ENCODE measurements at places on chromosomes 7 and 10.

DNA sequence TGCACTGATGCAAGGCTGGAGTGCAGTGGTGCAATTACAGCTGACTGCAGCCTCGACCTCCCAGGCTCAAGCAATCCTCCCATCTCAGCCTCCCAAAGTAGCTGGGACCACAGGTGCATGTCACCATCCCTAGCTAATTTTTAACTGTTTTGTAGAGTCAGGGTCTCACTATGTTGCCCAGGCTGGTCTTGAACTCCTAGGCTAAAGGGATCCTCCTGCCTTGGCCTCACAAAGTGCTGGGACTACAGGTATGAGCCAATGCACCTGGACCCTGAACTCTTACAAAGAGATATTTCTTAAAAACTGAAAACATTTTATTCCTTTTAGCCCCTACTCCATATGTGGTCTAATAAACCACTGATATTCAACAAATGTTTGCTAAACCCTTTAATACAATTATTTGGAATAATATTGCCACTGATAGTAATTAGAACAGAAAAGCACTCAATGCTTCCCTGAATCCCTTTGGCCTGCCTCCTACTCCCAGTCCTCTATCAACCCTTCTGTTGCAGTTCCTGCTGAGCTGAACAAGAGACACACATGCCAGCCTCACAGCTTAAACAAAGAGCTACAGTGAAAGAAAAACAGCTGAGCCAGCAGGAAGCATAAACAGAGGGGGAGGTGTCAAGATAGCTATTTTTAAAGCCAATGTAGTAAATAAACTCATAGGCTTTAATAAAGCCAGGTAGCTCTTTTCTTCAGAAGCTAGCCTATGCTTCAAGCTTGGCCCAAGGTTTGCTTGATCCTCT, 7.0 kb upstream of the GNAI1 start:
- DNase-seq: peak; percentile 71

GRCh38 chr10:114703377-114704107, 45.5 kb upstream of the ABLIM1 start:
- DNase-seq: peak; percentile 41

GRCh38 chr10:2893158-2893845, 174.0 kb upstream of the PFKP start:
- no peak for DNase-seq

DNA sequence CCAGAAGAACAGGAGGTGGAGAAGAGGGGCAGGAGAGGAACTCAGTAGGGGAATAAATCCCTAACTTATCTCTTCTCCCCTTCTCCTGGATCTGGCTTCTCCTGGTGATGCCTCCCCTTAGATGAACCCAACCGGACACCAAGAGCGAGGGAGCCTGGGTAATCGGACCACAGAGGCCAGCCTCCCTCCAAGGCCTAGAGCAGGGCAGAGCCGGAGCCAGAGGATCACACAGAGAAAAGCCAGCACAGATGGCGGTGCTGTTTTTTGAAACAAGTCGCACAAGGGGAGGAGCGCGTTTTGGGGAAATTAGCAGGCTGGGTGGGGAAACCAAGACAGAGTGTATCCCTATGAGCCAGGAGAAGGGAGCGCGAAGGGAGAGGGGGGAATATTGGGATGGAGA, 4.9 kb upstream of the SRRM3 start:
- DNase-seq: no peak

GRCh38 chr10:66783316-66783715, 142.5 kb upstream of the LRRTM3 start:
- DNase-seq: no peak

- DNase-seq: no peak
Measured at GRCh38 chr7:17770710-17771375, 169.5 kb downstream of the SNX13 start.

GRCh38 chr7:76282344-76283253, 19.9 kb upstream of the HSPB1 start:
- no peak for DNase-seq

GRCh38 chr10:3655528-3655927, 129.5 kb downstream of the KLF6 start:
- no peak for DNase-seq

DNA sequence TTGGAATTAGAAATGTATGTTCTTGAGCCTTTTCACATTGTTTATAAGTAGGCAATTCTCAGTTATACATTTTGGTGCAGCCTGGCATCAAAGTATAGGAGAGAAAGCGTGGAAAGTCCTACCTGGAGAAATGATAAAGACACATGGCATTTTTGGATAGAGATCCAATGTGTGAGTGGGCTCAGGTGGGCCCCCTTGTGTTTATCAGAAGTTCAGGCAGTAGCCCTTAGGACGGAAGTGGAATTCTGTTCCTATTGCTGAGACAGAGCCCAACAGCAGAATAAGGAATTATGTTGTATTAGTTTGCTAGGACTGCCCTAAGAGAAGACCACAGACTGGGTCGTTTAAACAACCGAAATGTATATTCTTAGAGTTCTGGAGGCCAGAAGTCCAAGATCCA, 85.2 kb upstream of the AMPH start:
- no peak for DNase-seq

GRCh38 chr10:130400890-130401289, 264.7 kb downstream of the GLRX3 start:
- no peak for DNase-seq

DNA sequence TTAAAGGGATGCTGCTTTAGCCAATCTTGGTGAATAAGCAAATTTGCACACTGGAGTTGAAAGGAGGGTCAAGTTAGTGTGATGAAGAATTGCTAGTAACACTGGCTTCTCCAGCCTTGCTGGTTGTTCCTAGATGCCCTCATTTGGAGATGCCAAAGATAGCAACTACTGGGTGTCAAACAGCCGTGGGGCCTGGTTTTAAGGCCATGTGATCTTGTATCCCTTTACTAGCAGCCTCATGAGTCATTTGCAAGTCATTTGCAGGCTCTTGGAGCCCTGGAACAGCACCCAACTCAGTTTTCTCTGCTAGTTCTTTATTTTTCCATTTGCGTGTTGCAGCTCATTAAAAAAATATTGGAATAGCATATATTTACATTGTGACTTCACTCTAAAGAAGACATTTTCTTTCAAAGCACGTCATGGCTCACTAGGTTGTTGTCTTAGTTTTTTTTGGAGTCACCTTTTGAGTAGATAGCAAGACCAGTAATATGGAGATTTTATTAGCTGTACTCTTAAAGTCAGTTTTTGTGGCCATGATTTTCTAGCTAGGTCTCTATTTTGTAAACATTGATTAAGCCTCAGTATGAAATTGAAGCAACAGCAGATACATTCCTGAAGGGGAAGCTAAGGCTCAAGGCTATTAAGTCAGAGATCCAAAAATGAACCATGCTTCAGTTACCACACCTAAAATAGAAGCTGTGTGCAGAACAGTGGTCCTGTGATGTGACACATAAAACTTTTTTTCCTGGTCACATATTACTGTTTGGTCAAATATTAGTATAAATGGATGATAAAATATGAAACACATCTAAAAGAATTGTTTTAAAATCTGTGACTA, 1.3 kb downstream of the LSMEM1 start:
- peak; percentile 83 for DNase-seq

- no peak for DNase-seq
Measured at GRCh38 chr10:129207297-129207696, 259.7 kb upstream of the MGMT start.

- peak; percentile 85 for DNase-seq
Measured at GRCh38 chr10:104076743-104077160, 8.9 kb downstream of the COL17A1 start.

GRCh38 chr7:945147-945555, 9.3 kb downstream of the ADAP1 start:
- no peak for DNase-seq

DNA sequence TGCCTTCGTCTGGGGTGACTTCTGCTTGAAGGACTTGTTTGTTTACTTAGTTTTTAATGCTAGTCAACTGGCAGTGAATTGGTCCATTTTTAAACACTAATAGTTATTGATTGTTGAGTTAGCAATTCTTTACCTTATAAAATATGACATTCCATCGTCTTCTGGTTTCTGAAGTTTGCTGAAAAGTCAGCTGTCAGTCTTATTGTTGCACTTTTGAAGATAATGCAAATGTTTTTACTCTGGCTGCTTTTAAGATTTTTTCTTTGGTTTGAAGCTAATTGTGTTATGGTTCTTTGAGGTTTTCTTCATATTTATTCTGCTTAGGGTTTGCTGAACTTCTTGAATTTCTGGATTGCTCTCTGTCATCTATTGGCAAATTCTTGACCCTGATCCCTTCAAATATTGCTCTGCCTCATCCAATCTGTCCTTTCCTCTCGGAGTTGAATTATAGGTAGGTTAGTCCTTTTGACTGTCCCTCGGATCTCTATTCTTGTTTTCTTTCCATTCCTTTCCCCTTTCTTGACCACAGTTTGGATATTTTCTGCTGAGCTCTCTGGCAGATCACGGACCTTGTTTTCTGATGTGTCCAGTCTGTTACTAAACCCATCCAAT, 24.2 kb downstream of the MGMT start:
- DNase-seq: no peak

DNA sequence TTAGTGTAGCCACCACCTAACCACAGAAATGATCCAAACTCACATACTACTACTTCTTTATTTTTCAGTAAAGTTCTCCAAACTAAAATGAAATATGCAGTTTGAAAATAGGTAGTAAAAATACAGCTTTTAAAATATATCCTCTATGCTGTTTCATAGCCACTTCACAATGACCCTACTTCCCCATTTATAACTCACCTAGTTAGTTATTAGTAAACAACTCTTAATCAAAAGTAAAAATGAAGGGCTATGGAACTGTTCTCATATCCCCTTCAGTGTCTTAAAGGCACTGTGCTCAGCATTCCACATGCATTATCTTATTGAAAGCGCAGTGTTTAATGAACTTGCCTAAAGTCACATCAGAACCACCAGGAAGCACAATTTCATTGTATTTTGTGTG, 43.5 kb downstream of the KMT2C start:
- DNase-seq: no peak

- DNase-seq: no peak
Measured at GRCh38 chr10:113643183-113643582, 20.7 kb downstream of the NRAP start.

GRCh38 chr10:59393349-59393748, 31.0 kb upstream of the FAM13C start:
- no peak for DNase-seq

DNA sequence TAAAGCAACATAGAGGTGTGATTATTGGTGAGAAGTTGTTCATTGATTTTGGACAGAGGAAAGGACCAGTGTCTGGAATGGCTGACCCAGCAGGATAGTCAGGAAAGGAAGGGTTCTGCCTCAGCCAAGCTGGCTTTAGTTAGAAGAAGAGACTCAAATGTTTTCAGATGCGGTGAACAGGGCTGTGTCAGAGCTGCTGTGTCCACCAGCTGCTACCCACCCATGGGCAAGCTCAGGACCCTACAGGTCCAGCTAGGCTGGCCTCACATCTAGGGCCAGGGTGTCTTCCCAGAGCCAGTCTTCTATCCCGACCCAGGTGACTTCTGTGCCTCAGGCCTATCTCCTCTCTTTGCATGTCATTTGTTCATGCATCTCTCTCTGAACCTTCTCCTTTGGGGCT, 37.3 kb upstream of the CXCL12 start:
- DNase-seq: no peak

DNA sequence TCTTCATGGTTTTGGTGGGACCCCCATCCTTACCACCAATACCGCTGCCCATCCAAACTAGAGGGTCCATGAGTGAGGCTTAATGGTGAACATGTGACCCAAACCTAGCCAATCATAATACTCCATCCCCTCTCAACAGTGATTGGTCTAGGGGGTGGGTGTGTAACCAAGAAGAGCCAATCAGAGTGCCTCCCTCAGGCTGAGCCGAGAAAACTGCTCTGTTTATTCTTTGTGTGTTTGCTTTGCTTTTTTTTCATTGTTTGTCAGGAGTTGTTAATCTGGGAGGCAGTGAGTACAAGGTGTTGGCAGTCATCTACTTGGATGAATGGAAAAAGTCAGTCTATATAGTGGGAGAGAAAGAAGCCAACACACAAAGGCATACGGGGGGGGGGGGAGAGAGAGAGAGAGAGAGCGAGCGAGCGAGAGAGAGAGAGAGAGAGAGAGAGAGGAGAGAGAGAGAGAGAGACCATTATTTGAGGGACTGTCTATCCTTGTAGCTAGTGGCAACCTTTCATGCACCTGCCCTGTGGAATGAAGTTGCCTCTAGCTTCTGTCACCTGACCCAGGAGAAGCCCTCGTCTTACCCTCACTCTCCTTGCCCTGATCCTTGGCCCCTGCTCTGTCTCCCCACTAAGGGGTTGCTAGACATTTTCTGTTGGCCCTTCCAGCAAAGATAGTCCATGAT, 441.7 kb downstream of the TYW1 start:
- no peak for DNase-seq

DNA sequence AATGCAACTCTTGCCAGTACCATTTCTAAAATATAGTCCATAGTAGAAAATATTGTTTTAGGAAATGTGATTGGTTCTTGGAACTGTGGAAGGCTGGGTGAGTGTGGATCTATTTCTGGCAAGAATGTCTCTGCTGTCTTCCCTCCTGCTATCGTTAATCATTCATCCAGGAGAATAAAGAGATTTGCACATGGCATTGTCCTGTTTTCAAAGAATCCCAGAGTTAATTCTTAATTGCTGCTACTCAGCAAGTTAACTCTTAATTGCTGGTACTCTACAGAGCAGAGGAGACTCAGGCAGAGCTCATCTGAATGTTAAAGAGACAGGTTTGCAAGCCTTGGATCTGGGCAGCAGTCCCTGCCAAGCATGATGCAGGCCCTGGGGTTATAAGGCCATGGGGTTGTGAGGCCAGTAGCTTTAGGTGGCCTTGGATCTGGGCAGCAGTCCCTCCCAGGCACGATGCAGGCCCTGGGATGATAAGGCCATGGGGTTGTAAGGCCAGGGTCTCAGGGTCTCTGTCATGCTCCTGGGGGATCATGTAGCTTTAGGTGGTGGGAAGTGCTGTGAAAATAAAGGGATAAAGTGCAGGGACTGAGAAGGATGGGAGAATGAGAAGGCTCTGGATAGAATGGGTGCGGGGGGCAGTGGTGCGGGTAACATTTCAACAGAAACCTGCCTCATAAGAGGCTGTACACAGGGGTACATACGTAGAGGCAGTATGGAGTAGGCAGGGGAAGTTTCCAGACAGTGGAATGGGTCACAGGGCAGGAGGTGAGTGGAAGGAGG, 162.3 kb downstream of the SVIL start:
- DNase-seq: no peak

DNA sequence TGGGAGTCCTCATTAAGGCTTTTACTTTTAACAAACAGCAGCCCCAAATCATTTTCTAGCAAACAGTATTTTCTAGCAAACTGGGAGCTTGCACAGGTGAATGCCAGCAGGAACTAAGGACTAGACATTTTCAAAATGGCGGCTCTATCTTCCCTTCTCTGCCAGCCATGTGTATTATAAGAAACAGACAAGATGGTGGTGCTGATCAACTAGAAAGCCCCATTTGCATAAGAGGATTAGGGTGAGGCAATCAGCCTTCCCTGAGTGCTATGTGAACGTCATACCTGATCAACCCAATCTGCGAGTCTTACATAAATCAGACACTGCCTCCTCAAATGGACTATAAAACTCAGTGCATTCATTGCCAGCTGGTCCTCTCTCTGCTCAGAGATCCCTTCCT, 479.6 kb downstream of the IPMK start:
- no peak for DNase-seq

GRCh38 chr10:84254552-84255478, 10.0 kb downstream of the RGR start:
- DNase-seq: no peak

GRCh38 chr10:62635127-62635526, 169.4 kb upstream of the ADO start:
- DNase-seq: no peak

- no peak for DNase-seq
Measured at GRCh38 chr7:11480143-11480542, 351.9 kb downstream of the THSD7A start.
